ENCODE measurements at places on chromosomes 16 and 17.

GRCh38 chr16:29898804-29899515 is 390 bp downstream of the SEZ6L2 start:
- no peak for DNase-seq

DNA sequence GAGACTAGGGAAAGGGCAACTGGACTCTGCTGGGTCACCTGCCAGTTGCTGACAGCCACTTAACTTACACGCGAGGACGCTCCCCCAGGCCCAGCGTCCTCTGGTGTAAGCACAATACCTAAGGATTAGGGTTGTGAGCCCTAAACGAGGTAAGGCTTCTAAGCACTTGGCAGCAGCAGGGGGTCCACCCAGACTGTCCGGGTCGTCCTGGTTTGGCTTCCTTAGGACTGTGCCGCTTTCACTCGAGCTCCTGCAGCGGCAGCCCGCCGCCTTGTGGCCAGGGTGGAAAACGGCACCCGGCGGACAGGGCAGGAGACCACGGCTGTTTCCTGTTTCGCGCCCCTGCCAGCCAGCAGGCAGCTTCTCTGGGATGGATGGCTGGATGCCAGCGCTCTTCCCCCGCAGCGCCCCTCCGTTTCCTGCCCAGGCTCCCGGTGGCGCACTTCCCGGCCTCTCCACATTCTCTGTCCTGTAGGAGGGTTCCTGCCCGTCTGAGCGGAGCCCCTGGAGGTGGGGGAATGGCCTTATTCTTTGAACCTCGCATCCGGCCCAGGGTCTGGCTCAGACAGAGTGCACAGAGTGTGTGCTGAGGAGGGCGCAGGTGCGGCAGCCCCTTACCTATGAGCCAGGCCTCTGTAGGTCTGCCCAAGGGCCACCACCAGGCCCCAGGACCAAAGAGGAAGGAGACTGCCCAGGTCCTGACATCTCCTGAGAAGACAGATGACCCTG is 47.0 kb upstream of the AMZ2 start:
- peak; percentile 74 for DNase-seq

GRCh38 chr17:76296186-76296585 is 11.9 kb downstream of the QRICH2 start:
- DNase-seq: no peak

GRCh38 chr17:82645516-82645915 is 2.7 kb downstream of the WDR45B start:
- DNase-seq: no peak

DNA sequence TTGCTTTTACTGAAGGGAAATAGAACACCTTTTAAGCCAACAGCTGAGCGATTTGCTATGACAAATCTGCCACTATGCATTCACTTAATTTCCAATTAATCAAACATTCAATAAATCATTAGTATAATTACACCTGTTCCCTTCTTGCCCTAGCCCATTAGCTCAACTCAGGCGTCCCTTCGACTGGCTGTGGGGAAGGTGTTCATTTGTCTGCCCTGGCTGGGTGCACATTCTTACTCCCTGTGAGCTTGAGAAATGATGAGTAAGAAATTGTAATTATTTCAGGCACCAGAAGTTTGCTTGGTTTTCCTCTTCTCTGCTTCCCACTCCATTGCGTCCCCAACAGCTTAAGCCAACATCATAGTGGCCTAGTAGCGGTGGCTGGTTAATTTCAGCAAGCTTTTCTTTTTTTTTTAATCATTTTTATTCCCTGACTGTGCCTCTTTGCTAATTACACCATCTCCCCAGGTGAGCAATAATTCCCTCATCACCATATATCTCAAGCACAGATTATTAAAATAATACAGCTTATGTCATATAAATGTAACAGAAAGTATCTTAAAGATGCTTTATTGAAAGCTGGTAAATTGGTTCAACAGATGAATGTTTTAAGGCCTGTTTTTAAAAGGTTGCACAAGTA is 623.9 kb upstream of the RBFOX1 start:
- no peak for DNase-seq

- no peak for DNase-seq
Observed at GRCh38 chr16:77450790-77451487, 16.1 kb upstream of the ADAMTS18 start.

GRCh38 chr17:36807496-36808179 is 129.6 kb upstream of the LHX1 start:
- DNase-seq: no peak

GRCh38 chr16:9465161-9465560 is 373.7 kb downstream of the HAPSTR1 start:
- DNase-seq: no peak

DNA sequence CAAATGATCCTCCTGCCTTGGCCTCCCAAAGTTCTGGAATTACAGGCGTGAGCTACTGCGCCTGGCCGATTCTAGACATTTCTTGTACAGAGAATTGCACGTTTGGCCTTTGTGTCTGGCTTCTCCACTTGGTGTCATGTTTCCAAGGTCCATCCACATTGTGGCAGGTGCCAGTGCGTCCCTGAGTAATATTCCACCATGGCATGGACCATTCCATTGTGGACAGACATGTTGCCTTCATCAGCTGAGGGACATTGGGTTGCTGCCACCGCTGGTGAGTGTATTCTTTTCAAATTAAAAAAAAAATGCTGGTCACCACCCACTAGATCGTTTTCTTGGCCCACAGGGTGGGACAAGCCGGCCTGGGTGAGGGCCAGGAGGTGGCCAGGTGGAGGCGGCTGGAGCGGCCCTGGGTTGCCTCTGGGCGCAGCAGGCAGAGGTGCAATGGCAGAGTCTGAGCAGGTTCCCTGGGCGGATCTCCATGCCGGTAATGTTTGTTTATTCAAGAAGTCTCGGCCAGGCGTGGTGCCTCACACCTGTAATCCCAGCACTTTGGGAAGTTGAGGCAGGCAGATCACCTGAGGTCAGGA is 274.1 kb downstream of the SEC14L1 start:
- DNase-seq: no peak

- no peak for DNase-seq
Observed at GRCh38 chr17:66650544-66650877, 184.4 kb upstream of the CACNG5 start.

GRCh38 chr17:51590071-51590656 is 329.8 kb downstream of the UTP18 start:
- DNase-seq: no peak

- no peak for DNase-seq
Observed at GRCh38 chr16:66525396-66526180, 24.3 kb downstream of the TK2 start.

- DNase-seq: no peak
Observed at GRCh38 chr17:81405411-81405872, 10.2 kb downstream of the BAHCC1 start.

- DNase-seq: no peak
Observed at GRCh38 chr17:45906237-45906636, 11.9 kb downstream of the MAPT start.

- peak; percentile 72 for DNase-seq
Observed at GRCh38 chr16:83898463-83899271, at the start of gene MLYCD. MLYCD (plus strand) TSS chr16:83899115; CDS start chr16:83899145, 30 bp downstream.

DNA sequence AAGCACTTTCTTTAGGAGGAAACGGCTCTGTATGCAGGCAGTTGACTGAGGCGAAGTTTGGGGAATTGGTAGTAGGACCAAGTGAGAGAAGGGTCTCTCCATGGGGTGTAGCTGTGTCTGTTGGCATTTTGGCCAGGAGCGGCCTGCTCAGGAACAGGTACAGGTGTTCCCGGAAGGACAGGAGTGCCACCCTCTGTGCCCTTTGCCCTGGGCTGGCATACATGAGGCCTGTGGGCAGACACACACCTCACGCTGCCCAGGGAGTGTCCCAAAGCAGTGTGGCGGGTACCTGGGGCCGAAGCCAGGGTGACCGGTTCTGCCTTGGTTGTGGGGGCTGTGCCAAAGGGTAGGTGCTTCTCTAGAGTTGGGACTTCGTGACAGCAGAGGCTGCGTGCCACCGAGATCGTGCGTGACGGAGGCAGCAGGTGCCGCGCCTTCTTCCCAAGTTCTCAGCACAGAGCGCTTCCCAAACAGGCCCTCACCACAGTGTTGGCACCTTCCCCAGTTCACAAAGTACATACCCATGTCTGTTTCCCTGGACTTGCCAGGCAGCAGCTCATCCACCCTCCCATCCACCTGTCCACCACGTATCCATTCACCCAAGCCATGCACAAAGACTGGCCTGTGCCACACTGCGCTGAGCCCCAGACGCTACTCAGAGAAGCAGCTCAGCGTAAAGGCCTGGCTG is 19.9 kb upstream of the TCF25 start:
- no peak for DNase-seq

GRCh38 chr17:62057696-62058095 is 7.4 kb downstream of the MED13 start:
- no peak for DNase-seq

All from stimulated activated CD4-positive, alpha-beta T cell treated with anti-CD3 and anti-CD28 coated beads, Interleukin-4, amount 100 ng/mL, for 4 hours (primary cell).